Stimulated activated CD8-positive, alpha-beta memory T cell treated with anti-CD3 and anti-CD28 coated beads, Interleukin-7, amount 100 ng/mL, for 48 hours (primary cell): ENCODE measurements at places on chromosomes 7 and 10.

GRCh38 chr7:27875061-27875460, 135.1 kb downstream of the TAX1BP1 start:
- DNase-seq, result no peak

DNA sequence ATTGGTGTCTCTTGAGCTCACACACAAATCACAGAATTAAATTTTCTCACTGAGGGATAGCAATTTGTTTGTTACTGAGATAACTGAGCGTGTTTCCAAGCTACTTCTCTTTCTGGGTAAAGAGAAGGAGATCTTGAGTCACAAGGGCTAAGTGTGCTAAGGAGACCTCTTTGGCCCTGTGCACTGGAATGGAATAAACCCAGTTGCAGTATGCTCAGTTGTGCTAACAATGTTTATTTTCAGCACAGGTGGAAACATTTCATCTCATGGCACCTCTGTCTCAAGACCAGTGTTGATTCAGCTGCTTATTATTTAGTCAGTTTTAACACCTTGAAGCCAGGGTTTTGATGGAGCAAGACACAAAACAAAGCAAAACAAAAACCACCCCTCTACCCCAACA, 22.5 kb upstream of the UBE2H start:
- DNase-seq, result no peak

DNA sequence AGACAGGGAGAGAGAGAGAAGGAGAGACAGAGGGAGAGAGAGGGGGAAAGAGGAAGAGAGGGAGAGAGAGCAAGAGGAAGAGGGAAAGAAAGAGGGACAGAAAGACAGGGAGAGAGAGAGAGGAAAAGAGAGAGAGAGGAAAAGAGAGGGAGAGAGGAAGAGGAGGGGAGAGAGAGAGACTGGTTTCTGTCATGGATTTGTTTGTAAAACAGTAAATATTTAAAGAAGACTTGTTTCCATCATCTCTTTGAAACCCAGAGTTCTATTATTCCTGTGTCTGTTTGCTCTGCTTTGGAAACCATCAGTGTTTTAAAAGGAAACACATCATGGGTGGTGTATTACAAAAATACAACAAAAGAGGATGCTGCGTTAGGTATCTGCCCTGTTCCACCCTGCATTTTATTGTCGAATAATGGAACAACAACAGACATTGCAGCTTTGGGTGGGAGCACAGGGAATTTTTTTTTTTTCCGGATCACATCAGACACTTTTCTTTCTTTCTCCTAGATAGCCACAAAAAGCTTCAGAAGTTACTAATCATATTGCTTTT, 150.7 kb upstream of the RSU1 start:
- DNase-seq, result no peak

DNA sequence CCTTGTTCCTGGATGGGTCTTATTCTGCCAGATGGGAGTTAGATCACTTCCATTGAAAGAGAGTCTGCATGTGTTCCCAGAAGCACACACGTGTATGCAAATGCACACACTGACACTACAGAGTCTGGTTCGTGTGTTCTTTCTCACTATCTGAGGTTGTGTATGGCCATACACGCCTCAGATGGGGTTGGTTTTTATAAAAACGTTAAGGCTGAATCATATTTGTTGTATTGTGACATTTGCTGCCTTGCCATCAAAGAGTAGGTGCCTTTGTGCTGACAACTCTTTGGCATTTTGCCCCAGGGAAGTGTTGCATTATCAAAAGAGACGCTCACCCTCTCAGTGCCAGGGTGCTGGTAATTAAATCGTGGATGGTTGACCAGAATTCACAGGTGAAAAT, 37.7 kb upstream of the HDAC9 start:
- no peak for DNase-seq

DNA sequence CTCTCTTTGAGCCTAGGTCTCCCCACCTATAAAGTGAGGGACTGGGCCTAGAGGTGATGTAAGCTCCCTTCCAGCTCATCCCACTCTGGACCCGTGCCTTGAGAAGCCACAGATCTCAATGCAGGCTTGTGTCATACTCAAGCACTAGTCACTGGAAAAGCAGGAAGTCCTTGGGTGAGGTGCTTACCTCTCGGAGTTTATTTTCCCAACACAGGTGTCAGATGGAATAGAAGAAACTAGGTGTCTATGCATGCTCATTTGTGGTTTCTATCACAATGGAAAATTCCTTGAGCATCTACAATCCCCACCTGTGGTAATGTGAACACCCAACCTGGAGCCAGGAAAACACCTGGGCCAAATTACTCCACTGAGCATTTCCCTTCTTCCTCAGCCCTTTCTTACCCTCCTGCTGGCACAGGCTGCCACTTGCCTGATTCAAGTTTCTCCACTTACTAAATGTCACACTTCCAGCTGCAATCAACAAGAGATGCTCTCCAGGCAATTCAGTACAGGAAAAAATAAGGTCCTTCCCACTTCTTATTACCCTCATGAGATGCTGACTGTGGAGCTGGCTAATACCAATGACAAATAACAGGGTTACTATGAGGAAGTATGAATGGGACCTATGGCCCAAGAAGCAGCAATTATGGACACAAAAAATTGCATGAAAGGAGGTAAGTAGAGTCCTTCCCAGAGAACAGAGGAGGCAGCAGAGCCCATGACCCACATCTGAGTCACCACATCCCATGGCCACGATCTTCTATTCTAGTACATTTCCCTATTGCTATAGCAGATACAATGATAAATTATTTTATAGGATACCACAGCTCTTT, 13.1 kb downstream of the LSM5 start:
- DNase-seq, result no peak

DNA sequence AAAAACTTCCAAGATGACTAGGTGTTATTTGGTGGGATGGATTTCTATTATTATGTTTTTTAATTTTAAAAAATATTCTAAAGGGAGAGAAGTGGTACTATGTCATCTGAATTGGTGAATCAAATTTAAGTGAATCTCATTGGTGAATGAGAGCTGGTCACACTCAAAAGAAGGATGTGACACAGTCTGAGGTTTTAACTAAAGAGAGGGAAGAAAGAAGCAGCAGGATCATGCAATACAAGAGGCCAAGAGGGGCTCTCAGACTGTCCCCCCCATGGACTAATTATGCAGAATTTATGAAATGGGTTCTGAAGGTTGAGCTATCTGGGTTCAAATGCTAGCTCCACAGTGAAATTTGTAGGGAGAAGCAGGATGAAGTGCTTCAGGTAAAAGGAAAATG, 16.2 kb downstream of the MACC1 start:
- DNase-seq, result no peak

- no peak for DNase-seq
Observed at GRCh38 chr10:78520737-78521430, 487.2 kb downstream of the RPS24 start.

DNA sequence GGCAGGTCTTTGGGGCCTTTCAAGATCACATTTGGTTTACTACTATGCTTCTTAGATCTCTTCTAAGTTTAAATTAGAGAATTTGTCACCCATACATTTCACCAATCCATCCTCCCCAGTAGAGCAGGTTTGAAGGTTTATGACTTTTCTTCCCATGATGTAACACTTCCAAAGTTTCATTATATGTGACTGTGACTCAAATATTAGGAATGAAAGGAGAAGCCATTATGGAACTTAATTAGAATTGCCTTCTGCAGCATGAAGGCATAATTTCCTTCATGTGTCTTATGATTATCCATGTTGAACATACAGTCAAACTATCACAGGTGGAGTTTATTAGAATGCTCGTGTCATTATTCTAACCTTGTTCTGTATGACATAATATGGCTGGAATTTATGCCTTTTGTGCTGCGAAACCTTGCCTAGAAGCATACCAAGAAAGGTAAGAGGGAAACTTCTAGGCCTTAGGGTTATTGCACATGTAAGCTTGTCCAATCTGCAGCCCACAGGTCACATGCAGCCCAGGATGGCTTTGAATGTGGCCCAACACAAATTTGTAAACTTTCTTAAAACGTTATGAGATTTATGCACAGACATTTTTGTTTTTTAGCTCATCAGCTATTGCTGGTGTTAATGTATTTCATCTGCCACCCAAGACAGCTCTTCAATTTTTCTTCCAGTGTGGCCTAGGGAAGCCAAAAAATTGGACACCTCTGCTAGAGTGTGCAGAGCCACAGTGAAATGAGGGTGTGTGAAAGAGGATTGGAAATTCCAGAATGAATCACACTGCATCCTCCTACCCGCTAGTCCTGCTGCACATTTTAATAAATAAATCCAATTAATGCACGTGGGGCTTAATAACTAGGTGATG, 133.6 kb downstream of the TMEM26 start:
- DNase-seq, result no peak

GRCh38 chr7:42886893-42887505, 24.9 kb downstream of the C7orf25 start:
- DNase-seq, result no peak

DNA sequence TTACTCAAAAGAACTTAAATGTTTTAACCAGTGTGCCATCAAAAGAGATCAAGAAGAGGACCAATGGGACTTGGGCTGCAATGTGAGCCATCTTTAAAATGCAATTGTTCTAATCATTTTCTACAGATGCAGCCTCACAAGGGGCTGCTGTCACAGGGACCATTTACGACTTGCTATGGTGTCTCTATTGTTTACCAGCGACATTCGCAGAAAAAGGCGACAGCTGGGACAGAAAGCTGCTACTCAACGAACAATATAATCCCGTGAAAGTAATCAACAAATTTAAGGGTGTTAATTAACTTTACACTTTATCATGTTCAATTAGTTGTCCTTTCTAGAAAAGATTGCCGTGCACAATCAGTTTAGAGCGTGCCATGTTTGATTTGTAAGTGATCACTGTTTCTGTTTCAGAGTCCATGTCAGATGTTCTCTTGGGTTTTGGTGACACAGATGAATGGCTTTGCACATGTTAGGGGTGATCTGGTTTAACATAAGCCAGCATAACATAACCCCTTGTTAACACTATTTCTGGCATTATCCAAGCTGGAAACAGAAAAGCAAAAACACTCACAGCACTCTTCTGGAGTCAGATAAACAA, 110.8 kb downstream of the HIBADH start:
- DNase-seq, result no peak

- no peak for DNase-seq
Observed at GRCh38 chr7:28245123-28245878, 64.7 kb upstream of the JAZF1 start.

DNA sequence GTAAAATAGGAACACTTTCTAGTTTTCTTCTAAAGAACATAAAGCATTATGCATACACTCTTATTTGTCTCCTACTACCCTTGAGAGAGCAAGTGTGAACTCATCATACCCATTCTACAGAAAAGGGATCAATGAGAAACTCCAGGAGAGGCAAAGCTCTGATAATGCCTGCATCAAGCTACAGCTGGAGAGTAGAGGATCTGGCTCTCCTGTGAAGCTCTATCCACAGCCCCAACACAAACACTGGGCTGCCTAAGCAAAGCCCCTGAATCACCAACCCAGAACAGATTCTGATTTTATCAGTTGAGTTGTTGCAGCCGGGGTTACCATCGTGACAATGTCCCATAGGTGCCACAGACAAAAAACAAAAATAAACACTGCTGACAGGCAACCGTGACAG, 74.9 kb downstream of the NUDCD3 start:
- DNase-seq, result no peak

DNA sequence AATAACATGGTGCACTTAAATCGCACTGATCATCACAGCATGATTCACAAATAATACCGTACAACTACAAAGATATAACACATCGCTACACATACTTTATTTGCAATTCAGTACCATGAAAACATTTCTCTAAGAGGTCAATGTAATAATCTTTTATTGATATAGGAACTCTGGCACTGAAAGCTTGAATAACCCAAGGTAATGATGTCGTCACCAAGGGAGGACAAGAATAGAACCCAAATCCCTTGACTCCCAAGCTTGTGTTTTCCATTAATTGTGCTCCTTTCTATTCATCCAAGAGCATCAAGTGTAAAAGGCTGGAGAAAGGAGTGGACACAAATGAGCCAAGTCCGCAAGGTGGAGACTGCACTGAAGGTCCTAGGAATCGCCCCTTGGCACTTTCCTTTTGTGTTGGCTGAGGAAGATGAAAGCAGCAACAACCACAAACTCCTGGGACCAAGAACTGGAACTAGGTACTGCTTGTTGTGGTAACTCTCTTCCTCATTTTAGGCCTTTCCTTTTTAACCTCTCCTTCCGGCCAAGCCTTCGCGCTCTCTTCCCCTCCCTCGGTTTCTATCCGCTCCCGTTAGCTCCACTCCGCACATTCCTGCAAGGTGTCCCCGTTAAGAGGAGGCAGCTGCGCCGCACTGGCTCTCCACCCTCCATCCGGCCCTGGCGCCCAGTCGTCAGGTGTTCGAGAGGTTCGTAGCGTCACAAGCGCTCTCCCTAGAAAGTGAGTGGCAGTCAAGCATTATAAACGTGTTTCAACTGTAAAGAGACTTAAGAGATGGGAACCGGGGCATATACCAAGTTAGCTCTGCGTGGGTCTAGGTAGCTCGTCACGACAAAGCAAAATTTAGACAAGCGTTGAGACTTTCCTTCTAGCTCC, 1.0 kb upstream of the CBLL1 start:
- no peak for DNase-seq

GRCh38 chr10:23157239-23157681, 34.9 kb upstream of the PTF1A start:
- DNase-seq, result no peak

- DNase-seq, result no peak
Observed at GRCh38 chr10:52486840-52487611, 172.9 kb downstream of the DKK1 start.

GRCh38 chr10:93790439-93790838, 32.7 kb downstream of the LGI1 start:
- no peak for DNase-seq

DNA sequence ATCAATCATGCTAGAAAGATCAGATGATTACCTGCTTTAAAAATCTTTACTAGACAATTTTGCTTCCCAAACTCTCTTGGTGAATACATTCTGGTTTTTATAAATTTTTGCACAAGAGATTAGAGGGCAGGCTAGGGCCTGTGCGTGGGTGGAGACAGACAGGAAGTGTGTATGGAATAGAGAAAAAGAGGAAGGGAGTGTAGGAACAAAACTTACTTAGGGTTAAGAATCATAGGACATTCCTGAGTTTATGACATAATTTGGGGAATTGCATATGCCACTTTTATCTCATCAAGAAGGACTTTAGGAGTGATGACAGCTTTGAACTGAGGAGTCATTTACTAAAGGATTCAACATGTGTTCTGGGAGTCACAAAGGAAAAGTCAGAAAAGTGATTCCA, 31.3 kb downstream of the LAMB1 start:
- DNase-seq, result no peak
